GM13976 (cell line): ENCODE measurements at places on chromosomes 3 and 15.

GRCh38 chr3:46386205-46386604 lies 15.5 kb downstream of the CCR5 start:
- no peak for DNase-seq

- DNase-seq = no peak
These were observed 27.8 kb upstream of the PIK3CB start for GRCh38 chr3:138862531-138862923.

GRCh38 chr15:47299846-47300434 lies 417.4 kb upstream of the SEMA6D start:
- no peak for DNase-seq

- DNase-seq = no peak
These were observed 8.4 kb downstream of the PGPEP1L start for GRCh38 chr15:98999233-98999632.

DNA sequence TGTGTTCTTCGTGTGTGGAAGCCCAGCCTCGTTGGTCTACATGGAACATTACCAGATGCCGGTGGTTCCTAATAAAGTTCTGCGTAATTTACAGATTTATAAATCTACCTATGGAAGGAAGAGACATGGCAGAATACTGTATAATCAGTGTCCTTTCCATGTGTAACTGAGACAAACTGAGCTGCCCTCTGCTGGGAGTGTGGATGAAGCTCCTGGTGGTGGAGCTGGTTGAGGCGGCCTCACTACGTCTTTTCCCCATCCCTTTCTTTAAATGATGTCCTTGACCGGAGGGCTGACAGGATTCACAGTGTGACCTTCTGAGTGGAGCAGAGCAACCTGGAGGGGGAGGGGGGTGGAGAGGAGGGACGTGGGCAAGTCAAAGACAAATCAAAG lies 267.0 kb upstream of the CHRM5 start:
- no peak for DNase-seq

DNA sequence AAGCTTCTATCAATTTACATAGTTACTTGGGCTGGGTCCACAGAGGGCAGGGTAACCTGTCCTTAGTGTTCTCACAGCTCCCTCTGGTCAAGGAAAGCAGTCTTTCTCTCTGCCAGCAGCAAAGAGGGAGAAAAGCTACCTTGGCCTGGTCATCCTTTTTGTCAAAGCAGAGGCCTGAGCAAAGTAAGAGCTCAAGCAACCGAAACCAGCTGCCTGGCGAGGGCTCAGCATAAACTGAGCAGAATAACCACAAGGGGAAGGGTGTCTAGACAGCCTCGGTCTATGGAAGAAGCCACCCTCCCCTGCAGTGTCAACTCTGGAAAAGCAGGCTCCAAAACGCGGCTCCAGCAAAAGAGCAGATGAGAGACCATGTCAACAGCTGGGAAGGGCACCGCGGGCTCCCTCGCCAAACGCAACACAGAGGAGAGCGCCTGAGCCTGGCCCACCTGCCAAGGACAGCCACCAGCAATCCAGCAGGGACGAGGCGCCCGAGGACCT lies 17.4 kb downstream of the LRIG1 start:
- peak; percentile 28 for DNase-seq

- no peak for DNase-seq
These were observed 170.2 kb downstream of the PLCL2 start for GRCh38 chr3:17054982-17055343.

GRCh38 chr15:63913336-63913735 lies 79.6 kb upstream of the HERC1 start:
- DNase-seq = no peak

DNA sequence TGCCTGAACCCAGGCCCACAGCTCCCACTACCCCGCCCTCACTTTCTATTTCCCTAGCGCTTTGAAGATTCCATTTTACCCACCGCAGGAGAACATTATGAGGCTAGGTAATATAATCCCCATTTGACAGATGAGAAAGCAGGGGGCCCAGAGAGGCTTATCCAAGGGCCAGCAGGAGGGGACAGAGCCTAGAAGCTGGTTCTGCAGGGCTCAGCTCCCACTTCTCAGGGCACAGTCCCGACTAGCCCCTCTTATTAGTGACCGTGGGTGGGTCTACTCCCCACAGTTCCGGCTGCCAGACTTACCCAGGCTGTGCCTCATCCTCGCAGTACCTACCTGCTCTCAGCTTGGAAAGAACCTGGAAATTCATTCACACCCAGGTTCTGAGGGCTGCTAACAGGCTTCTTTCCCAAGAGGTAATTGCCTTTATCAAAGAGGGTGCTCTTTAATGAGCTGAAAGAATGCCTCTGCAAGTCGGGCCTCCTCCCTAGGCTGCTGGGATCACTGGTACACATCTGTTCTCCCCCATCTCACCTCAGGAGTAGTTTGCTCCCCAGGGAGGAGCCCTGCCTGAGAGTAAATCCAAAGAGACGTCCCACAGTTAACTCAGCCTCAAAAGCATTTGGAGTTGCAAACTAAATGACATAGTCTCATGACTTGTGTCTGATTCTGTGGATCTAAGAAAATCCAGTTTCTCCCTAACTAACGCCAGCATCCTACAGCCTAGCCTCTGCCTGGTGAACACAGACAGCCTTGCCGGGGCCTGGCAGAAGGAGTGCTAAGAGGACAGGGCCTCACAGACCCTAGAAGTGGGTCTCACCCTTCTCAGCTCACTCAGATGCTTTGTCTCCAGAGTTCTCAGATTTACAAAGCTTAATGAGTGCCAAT lies 125.0 kb downstream of the CHSY1 start:
- DNase-seq = no peak

- no peak for DNase-seq
These were observed 184.9 kb downstream of the ZBTB20 start for GRCh38 chr3:114962189-114962588.

DNA sequence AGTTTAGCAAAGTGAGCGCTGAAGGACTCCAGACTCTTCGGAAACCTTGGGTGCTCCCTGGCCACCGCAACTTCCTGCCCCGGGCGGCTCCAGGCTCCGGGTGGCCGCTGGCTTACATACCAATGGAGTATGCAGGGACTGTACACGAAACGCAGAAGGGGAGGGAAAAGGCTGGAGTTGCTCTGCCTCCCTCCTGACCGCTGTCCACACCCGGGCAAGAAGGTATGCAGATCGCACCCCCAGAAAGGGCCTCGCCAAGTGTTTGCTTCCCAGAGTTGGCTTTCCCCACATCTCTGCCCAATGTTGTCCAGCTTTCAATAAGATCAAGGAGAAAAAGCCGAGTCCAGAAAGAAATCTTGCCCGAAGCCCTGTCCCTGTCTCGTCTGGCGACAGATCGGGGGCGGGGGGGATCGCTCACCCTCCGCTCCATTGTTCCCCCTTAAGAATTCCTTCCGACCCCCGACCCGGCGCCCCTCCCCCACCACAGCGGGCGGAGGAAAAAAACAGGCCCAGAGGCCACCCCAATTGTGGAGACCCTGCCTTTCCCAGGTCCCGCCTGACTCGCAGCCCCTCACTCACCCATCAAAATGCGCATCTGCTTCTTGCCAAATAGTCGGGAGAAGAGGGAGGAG lies 533 bp downstream of the ARF4 start:
- DNase-seq = peak; percentile 46

- no peak for DNase-seq
These were observed 36.2 kb downstream of the FEM1B start for GRCh38 chr15:68313501-68314410.

GRCh38 chr15:89377842-89378295 lies 43.2 kb upstream of the POLG start:
- DNase-seq = no peak
